Right atrium auricular region (tissue), 2 donors: ENCODE measurements at places on chromosomes 4 and X.

DNA sequence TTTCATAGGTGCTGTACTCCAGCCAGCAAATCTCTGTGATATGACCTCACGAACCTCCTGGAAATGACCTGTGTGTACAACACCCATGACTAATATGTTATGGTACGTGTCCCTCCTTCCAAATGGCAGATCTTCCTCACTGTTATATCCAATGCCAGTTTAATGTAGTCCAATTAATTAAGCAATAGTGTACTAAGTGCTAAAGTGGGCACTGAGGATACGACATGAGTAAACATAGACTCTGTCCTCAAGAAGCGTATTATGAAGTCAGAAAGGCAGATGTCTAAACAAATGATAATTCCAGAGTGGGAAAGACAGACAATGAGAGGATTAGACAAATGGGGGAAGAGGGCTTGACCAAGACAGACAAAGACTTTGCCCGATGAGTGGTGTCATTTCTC is 33.9 kb downstream of the GPRIN3 start:
- no peaks in the 10 kb centered on the region for H3K4me1 ChIP-seq
- no peak overlapping the region for H3K27ac ChIP-seq
- no peak for DNase-seq
- H3K27me3 ChIP-seq = no peaks in the 10 kb centered on the region

DNA sequence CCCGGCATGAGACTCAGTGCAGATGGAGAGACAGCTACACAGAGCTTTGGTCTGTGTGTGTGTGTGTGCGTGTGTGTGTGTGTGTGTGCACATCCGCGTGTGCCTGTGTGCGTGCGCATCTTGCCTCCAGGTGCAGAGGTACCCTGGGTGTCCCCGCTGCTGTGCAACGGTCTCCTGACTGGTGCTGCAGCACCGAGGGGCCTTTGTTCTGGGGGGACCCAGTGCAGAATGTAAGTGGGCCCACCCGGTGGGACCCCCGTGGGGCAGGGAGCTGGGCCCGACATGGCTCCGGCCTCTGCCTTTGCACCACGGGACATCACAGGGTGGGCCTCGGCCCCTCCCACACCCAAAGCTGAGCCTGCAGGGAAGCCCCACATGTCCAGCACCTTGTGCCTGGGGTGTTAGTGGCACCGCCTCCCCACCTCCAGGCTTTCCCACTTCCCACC is 14.3 kb downstream of the FGFR3 start:
- H3K27ac ChIP-seq = no peak overlapping the region
- no peaks in the 10 kb centered on the region for H3K4me1 ChIP-seq
- DNase-seq = no peak
- no peak overlapping the region for H3K4me3 ChIP-seq

GRCh38 chrX:95383778-95384177 is 1300.9 kb upstream of the DIAPH2 start:
- H3K27ac ChIP-seq = no peak overlapping the region
- no peaks in the 10 kb centered on the region for H3K27me3 ChIP-seq
- DNase-seq = no peak
- H3K4me1 ChIP-seq = no peaks in the 10 kb centered on the region

GRCh38 chr4:10841697-10842096 is 157.1 kb upstream of the CLNK start:
- no peak overlapping the region for H3K27ac ChIP-seq
- no peaks in the 10 kb centered on the region for H3K4me1 ChIP-seq
- no peaks in the 10 kb centered on the region for H3K27me3 ChIP-seq
- no peak overlapping the region for H3K4me3 ChIP-seq
- no peaks in the 10 kb centered on the region for H3K36me3 ChIP-seq

DNA sequence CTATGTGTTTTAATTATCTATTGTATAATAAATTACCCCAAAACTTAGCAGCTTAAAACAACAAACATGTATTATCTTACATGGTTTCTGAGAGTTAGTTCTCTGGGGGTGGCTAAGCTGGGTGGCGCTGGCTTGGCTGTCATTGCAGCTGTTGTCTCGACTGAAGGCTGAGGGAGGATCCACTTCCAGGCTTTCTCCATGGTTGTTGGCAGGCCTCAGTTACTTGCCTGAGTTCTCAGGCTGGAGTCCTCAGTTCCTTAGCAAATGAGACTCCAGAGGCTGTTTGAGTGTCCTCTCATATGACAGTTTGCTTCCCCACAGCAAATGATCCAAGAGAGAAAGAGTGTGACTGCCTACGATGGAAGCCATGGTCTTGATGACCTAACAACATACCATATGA is 23.5 kb upstream of the GALNT7 start:
- no peaks in the 10 kb centered on the region for H3K36me3 ChIP-seq
- H3K4me3 ChIP-seq = no peak overlapping the region
- DNase-seq = no peak
- H3K4me1 ChIP-seq = no peaks in the 10 kb centered on the region
- no peaks in the 10 kb centered on the region for H3K27me3 ChIP-seq

GRCh38 chr4:13857397-13857796 is 229.9 kb upstream of the BOD1L1 start:
- no peaks in the 10 kb centered on the region for H3K36me3 ChIP-seq
- DNase-seq = no peak
- no peak overlapping the region for H3K4me3 ChIP-seq
- H3K4me1 ChIP-seq = no peaks in the 10 kb centered on the region
- no peaks in the 10 kb centered on the region for H3K27me3 ChIP-seq
